Eye (tissue), 1 donor: ENCODE measurements at places on chromosomes 6 and 20.

GRCh38 chr20:36408219-36408618 lies 102.1 kb downstream of the DLGAP4 start:
- peak; percentile 53 for DNase-seq

GRCh38 chr6:33744895-33745546 lies 1.7 kb downstream of the IP6K3 start:
- DNase-seq, result no peak

GRCh38 chr6:129641344-129641743 lies 68.6 kb downstream of the ARHGAP18 start:
- no peak for DNase-seq

DNA sequence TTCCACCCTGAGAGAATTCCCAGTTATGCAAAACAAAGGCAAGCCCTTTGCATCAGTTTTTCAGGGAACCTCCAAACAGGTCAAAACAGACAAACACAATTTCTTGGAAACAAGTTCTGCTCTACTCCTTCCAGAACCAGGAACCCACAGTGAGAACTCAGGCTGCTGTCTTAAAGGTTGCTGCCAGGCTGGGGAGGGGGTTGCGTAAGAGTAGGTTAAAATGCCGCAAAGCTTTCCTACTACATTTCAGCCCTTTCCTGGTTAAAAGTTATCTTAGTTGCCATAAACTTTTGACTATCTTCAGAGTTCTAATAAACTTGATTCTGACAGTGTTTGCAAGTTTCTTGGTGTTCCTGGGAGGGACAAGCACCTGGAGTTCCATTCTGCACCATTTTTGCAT lies 33.8 kb downstream of the KPNA5 start:
- DNase-seq, result no peak
